D341Med (cell line): ENCODE measurements at places on chromosomes 7 and 10.

DNA sequence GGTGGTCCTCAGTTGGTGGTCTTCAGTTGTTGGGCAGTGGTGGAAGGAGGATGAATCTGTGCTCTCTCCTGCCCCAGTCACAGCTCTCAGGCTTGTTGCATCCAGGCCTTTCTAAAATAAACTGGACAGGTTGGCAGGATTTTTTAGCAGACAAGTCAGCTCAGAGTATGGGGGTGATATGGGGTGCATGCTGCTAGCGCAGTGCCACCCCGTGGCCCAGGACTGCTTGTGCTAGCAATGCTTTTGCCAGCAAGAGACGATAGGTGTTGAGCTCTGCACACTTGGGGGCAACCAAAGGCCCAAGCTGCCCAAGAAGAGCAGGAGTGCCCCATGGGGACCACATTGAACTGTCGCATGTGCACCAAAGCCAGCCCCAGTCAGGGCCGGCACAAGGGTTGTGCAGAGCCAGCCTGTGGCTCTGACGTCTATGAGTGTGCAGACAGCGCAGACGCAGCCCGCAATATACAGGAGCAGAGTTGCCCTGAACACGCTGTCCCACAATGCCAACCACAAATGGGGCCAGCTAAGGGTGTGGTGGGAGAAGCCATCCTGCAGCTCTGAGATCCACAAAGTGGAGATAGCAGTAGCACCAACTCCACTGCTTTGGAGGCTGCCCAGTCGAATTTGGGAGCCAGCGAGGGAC is 49.8 kb upstream of the PDSS1 start:
- DNase-seq: no peak

DNA sequence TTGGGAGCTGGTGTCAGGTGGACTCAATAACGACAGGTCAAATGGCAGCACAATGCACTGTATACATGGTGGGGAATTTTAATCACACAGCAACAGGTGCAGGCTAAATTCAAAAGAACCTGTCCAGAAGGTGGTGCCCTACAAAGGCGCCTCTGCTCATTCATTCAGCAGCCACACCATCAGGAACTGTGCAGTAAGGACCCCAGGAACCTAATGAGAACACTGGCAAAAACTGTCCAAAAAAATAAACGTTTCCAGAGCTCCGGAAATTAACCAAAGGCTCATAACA is 21.9 kb upstream of the CRYGN start:
- DNase-seq: no peak

DNA sequence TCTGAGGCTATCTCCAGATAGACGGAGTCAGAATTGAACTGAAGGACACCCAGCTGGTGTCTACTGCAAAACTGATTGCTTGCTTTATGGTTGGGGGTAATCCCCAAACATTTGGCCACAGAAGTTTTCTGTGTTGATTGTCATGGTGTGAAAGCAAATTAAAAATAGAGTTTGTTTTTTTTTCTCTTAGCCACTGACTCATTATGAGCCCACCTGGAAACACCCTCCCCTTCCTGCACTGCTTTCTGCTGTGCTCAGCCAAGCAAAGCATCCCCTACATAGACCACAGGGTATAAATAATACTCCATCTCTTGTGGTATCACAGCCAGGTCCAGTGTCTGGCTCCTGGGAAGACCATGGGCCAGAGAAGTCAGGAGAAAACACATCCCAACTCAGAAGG is 6.5 kb upstream of the VWC2 start:
- DNase-seq: no peak

DNA sequence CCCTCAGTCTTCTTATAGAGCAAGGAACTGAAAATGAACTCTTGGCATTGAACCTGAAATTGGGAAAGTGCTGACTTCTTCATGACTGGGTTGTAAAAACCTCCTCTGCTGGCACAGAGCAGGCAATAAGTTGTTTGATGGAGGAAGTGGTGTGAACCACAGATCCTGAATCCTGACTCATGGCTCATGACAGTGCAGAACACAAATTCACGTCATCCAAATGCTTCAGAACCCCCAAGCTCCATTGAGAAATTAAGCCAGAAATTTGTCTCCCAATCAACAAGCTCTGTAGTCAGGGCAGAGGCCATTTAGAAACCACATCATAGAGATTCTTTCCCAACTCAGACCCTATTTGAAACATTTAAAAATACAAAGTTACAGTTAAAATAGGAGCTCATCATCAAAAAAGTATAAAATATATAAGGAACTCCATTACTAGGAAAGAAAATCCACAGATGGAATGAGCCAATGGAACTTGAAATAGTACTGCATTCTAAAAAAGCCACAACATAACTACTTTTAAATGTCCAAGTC is 10.3 kb upstream of the STK17A start:
- DNase-seq: no peak

GRCh38 chr7:124577256-124577655 is 188.3 kb downstream of the GPR37 start:
- no peak for DNase-seq

GRCh38 chr7:12327922-12328321 is 75.7 kb downstream of the VWDE start:
- no peak for DNase-seq

GRCh38 chr10:7040681-7041080 is 370.2 kb downstream of the SFMBT2 start:
- DNase-seq: no peak

- no peak for DNase-seq
These were observed 107.8 kb downstream of the SFMBT2 start for GRCh38 chr10:7302930-7303557.

DNA sequence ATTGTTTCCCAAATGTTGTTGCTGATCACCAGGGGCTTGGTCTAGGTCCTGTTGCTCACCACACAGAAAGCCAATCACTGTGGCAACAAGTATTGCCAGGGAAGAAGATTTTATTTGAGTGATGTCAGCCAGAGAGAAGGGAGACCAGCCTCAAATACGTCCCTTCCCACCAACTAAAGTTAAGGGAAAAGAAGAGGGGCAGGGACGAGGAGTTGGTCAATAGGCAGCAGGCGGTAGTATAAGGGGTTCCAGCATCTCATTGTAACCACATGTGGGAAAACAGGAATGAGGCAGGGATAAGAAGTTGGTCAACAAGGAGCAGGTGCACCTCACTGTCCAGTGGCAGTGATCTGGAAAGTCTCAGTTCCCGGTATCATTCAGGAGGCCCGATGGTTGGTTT is 138.9 kb upstream of the KCNMA1 start:
- no peak for DNase-seq

DNA sequence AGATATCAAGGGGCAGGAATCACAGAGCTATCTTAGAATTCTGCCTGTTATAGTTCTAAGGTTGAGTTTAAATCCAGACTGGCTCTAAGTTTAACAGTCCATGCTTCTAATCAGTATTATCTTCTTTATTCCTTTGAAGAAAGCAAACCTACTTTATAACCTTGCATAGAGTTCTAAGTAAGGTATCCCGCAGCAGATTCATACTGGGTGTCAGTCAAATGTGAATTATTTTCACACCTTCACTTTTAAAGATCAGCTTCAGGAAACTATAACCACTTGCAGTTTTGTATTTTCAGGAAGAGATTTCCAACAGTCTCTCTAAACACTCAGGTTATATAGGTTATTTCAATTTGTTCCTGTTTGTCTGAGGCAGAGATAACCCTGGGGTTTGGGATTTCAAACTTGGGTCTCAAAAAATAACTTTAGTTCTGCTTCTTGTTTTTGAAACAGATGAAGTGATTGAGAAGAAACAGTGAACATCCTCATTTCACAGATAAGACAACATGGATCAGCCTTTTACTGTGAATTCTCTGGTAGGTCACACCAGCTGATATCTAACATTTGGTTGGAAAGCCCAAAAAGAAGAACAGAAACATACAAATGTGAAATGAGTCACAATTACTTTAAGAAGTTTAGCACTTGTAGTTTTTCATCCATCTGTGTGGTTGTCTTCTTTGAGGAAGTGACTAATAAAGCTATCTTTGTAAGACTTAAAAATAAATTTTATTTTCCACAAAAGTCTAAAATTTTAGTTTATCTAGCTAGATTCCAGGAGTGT is 21.4 kb downstream of the STAMBPL1 start:
- no peak for DNase-seq

DNA sequence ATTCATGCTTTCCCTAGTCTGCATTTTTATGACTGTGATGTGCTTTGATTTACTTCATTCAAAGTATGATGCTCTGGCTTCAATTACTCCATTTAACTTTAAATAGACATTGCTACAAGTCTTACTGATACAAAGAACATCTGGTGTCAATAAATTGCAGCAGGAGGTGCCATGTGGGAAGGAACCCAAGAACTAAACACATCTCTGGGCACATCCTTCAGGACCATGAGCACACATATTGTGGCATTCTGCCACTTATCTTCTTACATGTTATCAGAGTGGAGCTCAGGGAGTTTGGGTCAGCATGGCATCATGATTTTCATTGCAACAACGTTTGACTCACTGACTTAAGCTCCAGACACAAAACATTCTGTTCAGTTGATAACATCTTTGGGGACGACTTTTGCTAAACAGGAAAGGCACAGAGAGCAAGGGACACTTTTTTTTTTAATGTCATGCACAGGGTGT is 227.0 kb downstream of the DKK1 start:
- DNase-seq: no peak

GRCh38 chr10:98310701-98311100 is 42.7 kb upstream of the LOXL4 start:
- DNase-seq: no peak

DNA sequence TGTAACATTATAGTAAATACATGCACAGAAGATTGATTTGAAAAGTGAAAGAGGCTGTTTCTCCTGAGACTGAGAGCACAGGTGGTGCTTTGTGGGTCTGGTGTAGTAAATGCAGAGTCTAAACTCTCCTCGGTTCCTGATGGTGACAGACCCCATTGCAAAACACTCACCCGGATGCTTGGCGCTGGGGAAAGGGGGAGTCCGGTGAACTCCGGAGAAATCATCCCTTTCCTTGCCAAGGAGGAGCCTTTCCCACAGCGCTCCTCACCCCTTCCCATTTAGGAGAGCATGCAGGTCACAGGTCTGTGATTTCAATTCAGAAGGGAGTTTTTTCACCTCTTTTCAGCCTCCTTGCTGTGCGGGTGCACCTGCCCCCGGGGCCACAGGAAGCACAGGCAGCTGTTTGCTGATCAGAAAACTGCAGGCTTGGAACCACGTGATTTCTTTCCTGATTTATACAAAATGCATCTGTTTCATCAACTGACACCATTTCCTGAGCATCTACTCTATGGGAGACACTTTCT is 75.6 kb upstream of the LYZL2 start:
- DNase-seq: no peak

- no peak for DNase-seq
These were observed 118.1 kb downstream of the SEMA3D start for GRCh38 chr7:85068799-85069198.

DNA sequence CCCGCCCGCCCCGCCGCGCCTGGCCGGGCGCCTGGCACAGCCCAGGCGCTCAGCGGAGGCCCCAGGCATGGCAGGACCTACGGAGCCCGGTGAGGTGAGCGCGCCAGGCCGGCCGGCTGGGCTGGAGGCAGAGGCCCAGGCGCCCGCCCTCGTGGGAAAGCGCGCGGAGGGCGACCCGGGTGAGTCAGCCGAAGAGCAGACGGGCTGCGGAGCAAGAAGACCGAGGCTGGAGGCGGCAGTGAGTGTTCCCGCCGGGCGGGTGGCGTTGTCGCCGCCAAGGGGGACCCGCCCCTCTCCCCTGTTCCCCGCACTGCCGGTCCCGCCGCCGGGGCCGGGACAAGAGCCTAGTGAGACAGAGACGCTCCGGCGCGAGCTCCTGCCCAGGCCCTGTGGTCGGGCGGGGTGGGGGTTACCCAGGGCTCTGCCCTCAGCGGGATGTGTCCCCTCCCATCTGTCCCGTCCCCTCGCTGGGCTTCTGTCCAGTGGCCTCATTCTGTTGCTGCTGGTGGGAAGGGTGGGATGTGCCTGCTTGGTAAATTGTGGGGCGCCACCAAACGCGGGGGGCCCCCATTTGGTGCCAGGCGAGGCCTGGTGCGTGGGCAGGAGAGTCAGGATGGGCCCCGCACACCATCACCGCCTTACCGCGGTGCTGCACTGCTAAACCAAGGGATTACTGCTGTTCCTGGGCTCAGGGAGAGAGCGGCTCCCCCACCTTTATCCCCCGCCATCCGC is 17.0 kb upstream of the NODAL start:
- DNase-seq: no peak

- no peak for DNase-seq
These were observed 10.4 kb downstream of the TM9SF3 start for GRCh38 chr10:96576277-96576980.

DNA sequence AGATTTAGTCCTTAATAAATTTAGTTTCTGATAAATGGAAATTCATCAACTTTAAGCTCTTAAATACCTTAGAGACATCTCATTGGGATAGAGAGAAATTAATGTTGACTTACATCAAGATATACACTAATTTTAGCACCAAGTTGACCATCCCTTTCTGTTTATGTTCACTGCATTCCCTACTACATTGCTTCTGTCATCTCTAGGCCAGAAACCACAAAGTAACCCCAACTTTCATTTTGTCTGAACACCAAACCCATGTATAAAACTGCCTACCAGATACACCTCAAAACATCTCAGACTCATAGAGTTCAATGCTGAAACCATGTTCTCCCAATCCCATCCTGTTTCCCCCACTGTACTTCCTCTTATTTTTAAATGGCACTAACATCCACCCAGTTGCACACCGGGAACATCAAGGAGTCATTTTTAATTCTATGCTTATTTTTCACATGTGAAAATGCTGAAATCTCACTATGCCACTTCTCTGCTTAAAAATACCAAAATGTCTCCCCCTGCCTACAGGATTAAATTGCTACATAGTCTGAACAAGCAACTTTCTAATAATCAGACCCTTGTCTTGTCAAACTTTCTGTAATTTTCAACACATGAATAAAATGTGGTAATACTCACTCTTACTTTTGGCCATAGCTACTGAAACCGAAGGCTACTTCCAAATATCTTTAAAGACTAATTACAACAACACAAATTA is 201.6 kb downstream of the SEMA3D start:
- DNase-seq: no peak
